ENCODE measurements at places on chromosomes 5 and 9.

DNA sequence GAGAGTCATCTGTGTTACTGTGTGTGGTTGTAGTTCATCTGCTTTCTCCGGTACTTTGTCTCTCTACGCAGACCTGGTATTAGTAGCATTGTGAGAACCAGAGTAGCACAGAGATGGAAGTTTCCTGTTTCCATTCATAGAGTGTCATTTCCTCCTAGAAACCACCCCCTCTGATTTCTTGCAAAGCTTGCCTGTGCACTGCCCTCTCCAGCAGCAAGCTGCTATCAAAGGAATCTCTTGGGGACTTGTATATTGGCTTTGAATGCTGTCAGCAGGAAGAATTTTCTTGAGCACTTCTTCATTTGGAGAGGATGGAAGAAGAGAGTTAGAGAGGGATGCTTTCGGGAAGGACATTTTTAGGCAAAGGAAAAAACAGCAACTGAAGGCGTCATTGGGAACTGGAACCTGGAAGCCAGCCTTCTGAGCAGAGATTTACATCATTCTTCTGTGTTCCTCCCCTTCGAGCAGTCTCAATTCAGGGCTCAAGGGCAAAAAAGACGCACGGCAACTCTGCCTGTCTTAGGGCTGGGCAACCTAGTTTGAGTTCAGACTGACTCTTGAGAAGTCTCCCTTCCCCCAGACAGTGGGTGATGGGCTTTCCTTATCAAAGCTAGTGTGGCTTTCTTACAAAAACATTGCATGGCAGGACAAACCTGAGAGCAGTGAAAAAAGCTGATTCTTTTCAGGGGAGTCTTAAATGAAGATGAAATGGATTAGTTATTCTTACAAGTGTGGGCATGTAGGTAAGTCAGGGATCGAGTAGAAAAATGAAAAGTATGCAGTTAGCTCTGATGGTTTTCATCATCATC is 226.3 kb downstream of the AOPEP start:
- DNase-seq = no peak

- no peak for DNase-seq
Measured at GRCh38 chr5:1868886-1869475, 13.7 kb downstream of the IRX4 start.

GRCh38 chr5:31758803-31759425 is 120.0 kb downstream of the PDZD2 start:
- no peak for DNase-seq

DNA sequence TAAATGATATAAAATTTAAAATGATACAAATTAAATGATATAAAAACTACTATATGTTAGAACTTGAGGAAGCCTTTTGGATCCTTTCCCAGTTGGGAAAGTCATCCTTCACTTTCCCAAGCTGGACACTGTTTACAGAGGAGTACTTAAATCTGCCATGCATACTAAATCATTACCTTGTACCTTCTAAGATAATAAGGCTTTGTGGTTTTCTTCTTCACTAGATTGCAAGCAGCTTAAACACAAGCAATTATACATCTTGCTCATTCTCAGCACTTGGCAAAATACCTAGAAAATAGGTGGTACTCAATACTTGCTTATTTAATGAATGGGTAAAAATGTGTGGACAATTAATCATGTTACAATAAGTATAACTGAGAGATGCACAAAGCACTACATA is 666.8 kb downstream of the PTPRD start:
- no peak for DNase-seq

DNA sequence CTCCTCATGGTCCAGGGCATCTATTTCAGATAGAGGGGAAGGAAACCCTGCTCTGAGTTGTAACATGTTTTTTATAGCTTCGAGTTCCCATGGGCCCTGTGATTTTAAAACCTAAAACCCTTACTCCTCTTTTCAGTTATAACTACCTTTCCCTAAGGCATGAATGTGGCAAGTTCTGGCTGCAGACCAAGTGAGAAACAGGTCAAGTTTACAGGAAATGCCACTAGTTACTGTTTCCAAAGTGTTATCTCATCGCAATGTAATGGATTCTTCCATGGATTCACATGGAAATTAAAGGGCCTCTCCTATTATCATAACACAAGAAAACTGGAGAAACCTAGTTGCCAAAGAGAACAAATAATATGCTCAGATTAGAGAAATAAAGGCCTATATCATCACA is 574.5 kb upstream of the GRAMD2B start:
- DNase-seq = no peak

GRCh38 chr5:174799121-174799520 is 74.7 kb downstream of the MSX2 start:
- DNase-seq = no peak

DNA sequence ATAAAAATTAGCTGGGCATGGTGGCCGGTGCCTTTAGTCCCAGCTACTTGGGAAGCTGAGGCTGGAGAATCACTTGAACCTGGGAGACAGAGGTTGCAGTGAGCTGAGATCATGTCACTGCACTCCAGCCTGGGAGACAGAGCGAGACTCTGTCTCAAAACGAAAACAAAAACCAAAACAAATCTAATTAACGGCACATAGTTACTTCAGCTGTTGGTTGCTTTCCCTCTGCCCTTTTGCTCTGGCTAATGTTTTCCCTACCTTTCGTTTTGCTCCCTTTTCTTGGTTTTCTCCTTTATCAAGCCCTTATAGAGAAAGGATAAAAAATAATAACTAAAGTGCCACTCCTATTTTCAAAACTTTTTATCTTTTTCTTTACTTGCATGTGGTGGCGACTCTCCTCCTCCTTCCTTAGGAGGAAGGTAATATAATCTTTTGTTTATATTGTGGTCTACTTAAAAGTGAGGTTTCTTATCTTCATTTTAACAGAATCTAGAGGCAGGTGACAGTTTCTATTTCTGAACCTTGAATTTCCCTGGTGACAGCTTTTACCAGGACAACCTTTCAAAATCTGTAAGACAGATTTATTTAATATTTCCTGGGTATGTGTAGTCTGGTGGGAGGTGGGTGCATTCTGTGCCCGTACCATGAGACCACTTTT is 125.4 kb downstream of the ARHGEF28 start:
- DNase-seq = no peak

DNA sequence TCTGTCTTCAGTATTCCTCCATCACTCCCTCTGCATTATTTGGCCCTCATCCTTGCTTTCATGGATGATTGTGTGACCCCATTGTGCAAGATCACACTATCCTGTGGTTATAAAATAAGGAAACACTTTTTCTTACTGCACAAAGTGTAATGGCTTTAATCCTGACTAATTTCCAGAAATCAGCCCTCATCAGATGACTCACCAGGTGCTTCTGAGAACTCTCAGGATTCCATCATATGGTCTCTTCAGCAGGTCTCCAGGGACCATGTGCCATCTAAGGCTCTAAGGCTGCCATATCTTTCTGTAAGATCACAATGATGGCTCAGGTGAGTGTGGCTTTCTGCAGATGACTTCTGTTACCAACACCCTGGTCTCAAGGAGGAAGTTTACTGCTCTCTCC is 27.3 kb upstream of the FER start:
- DNase-seq = no peak

GRCh38 chr5:38622723-38623129 is 66.3 kb upstream of the LIFR start:
- no peak for DNase-seq

GRCh38 chr5:56012281-56012963 is 17.7 kb upstream of the IL6ST start:
- no peak for DNase-seq

DNA sequence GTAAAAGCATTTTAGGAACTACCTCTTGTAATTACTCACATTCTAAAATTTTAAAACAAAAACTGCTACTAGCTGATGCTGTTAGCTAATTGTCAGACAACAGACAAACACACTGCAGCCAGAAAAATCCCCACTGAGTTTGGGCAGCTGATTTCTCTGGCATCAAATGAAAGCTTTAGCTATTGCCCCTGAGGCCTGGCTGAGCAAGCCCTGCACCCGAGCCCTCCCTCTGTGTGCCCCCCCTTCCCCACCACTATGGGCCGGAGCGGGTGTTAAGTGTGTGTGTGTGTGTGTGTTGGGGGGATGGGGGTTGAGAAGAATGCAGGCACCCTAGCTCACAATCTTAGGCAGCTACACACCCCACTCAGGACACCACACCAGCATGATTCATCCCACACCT is 2.4 kb downstream of the NEUROG1 start:
- no peak for DNase-seq

GRCh38 chr9:121569266-121569648 is 69.6 kb upstream of the GGTA1 start:
- DNase-seq = no peak

DNA sequence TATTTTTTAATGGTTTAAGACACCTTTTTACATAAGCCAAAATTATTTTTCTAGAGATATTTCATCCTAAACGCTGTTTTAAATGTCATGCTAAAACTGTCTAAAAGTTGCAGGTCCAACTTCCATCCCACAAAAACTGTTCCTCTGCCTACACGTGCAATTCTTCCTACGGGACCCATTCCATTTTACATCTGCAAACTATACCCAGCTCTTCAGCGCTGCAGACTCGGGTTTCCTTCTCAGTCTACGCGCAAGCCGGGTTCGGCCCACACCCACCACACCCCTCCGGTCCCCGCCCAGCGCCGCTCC is 8.7 kb downstream of the RANBP6 start:
- peak; percentile 54 for DNase-seq

DNA sequence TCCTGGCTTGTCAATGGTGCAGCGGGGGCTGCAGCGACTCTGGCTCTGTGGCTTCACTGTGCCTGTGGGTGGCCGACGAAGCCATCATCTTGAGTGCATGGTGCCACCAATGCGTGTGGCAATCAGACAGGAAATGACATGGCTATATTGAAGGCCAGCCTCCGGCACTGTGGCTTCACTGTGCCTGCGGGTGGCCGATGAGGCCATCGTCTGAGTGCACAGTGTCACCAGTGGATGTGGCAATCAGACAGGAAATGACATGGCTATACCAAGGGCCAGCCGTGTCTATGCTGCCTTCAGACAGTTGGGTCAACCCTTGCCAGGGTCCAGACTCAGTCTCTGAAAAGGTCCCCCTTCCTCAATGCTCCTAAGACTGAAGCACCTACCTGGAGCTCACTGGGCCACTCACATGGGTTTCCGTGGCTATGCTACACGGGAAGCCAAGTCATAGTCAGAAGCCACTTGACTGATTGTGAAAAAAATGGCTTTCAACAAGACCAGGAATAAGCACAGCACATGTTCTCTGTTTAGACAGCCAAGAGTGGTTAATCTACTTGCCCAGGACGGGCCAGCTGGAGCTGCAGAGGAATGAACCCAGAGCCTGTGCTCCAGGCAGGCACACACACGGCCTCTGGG is 67.5 kb upstream of the S1PR3 start:
- no peak for DNase-seq

DNA sequence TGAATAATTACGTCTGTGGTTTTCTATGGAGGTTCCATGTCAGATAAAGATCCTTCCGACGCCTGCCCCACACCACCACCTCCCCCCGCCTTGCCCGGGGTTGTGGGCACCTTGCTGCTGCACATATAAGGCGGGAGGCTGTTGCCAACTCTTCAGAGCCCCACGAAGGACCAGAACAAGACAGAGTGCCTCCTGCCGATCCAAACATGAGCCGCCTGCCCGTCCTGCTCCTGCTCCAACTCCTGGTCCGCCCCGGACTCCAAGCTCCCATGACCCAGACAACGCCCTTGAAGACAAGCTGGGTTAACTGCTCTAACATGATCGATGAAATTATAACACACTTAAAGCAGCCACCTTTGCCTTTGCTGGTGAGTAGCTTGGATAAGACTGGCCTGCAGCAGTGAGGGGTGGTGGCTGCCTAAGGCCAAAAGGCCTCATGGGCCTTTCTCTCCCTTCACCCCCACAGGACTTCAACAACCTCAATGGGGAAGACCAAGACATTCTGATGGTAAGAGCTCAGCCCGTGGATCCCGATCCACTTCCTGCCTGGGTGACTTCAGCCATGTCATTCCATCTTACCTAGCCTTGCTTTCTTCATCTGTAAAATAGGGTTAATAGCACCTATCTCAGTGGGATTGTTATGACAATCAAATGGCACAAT is at the start of gene IL3:
IL3 (plus strand) TSS at position 155 of the 661 bp plus-strand sequence; CDS start at position 207, 52 bp downstream.
- no peak for DNase-seq

GRCh38 chr5:149940941-149941644 is 3.5 kb downstream of the PDE6A start:
- no peak for DNase-seq

- peak; percentile 51 for DNase-seq
Measured at GRCh38 chr5:111389390-111390082, 122.8 kb downstream of the STARD4 start.

GRCh38 chr9:130932255-130933079 is 6.6 kb downstream of the FIBCD1 start:
- DNase-seq = no peak

- no peak for DNase-seq
Measured at GRCh38 chr5:73701566-73701965, 75.6 kb downstream of the ARHGEF28 start.

- DNase-seq = no peak
Measured at GRCh38 chr5:37043693-37044092, 167.1 kb downstream of the NIPBL start.

- DNase-seq = no peak
Measured at GRCh38 chr9:121453232-121453892, 46.3 kb downstream of the GGTA1 start.

GRCh38 chr9:84343111-84343521 is 2.6 kb upstream of the SLC28A3 start:
- no peak for DNase-seq

DNA sequence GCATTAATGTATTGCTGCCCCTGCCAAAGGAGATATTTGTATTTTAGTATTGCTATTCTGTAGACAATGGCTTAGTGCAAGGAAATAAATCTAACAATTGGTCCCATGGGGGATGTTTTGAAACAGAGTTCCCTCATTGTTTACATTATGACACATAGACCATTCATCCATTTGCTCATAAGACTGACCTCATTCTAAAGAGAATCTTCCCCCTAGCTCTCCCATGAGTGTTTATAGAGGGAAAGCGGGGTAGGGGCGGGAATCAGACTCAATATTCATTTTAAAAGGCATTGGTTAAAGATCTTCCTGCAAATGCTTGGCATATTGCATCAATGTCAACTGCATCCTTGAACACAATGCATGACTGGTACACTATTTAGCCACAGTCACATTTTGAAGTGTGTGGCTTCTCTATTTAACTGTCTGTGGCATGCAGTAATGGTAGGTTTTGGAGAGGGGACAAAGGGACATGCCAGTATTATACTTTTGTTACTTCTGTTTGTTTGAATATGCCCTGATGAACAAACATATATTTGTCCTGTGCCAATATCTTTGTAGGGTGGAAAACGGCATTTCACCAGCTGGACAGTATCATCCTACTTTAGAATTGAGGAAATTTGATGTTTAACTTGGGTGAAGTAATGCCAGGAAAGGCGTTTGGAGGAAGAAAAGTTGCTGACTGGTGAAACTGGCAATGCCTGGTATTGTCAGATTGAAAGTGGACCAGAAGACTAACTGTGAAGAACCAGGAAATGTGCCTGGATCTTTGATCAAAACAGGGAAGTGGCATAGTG is 84.1 kb upstream of the MEGF10 start:
- DNase-seq = peak; percentile 27

All from GM04504 (cell line).